NCI-H1930 (cell line): ENCODE measurements at places on chromosomes 6 and 20.

DNA sequence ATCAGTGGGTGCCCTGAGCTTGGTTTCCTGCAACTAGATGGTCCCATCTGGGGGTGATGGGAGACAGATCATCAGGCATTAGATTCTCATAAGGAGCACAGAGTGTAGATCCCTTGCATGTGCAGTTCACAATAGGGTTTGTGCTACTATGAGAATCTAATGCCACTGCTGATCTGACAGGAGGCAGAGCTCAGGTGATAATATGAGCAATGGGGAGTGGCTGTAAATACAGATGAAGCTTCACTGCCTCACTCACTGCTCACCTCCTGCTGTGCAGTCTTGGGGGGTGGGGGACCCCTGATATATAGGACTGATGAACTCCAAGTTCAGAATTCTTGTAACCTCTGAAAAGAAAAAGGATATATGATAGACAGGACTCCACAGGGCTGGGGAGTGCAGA is 108.0 kb downstream of the RIN2 start:
- DNase-seq, result no peak

DNA sequence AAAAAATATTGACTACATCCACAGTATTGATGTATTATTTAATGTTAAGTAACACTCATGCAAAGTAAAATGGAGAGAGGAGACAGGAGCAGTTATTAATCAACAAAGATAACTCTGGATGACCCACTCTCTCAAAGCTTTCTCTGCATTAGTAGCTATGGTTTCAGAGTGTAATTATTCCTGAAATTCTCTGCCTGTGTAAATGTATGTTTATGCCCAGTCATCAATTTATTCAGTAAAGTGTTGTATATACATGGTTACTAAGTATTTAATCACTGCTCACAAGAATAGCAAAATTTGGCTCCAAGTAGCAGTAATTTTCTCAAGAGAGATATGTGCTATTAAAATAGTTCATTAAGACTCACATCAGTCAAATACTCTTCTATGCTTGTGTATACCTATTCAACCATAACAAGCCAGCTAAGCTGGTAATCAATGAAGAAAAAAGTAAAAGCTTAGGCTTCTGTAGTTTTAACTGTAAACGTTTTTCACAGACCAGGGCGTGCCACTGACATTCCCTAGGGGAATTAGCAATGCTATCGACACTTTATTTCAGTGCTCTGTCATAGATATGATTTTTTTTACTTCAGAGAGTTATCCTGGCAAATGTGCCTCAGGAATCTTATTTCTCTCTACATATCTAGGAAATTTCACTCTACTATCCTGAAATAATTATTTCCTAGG is 54.0 kb upstream of the RAB32 start:
- DNase-seq, result no peak

GRCh38 chr6:12886961-12887775 is 170.6 kb downstream of the PHACTR1 start:
- DNase-seq, result no peak

GRCh38 chr20:3494218-3494617 is 23.4 kb downstream of the ATRN start:
- no peak for DNase-seq

DNA sequence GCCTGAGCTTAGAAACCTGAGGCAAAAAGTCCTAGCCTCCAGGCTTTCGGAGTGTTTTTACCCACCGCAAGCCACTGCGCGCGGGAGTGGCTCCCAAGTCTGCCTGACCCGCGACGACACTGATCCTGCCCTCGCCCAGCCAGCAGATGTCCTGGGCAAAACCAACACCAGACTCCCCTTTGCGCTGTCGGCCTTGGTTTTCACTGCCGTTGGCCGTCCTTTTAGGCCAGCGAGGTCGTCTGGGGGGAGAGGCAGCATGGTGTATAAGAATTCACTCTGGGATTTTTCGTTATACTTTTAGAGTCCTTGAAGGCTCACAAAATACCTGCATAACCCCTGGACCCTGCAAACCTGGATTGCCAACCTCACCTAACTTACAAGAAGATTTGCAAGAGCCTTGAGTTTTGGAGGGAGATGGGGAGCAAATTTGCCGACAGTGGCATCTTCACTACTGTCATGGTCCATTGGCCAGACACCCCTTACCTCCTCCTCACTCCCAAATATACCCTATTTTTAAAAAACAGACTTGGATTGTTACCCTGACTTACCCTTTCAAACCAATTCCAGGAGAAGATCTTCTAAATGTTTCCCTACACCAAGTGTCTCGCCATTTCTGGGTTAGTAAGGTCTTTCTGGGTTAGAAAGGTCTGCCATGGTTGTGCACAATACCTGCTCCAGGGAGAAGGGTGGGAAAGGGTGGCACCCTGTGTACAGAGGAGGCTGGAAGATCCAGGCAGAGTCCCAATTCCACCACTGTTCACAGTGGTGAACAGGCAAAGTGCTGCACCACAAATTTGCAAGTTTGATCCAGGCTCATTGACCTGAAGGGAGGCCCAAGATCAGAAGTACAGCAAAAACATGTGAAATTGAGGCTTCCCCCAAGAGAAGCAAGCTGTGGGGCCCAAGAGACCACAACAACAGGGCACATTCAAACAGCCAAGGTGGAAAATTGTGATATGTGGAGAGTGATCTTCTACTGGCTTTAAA is 4.4 kb downstream of the FOXA2 start:
- DNase-seq, result peak; percentile 85

DNA sequence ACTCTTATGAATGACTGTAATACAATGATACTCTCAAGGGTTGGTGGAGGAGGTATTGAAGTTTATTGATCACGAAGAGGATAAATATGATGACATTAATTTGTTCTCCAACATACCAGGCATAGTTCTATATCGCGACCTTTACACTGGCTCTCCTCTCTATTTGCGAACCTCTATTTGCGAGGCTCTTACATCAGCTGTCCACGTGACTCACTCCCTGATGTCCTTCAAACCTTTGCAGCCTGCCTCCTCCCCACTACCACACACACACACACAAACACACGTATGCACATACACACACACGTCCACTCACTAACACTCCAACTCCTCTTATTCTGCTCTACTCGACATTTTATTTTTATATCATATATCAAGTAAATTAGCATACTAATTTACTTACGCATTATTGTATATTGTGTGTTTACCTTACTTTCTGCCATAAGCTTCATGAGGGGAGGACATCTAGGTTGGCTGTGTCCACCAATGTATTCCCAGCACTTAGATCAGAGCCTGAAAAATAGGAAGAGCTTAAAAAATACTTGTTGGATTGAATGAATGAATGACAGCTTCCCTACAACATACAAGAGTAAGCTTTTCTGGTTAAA is 53.3 kb upstream of the TNFRSF21 start:
- no peak for DNase-seq

DNA sequence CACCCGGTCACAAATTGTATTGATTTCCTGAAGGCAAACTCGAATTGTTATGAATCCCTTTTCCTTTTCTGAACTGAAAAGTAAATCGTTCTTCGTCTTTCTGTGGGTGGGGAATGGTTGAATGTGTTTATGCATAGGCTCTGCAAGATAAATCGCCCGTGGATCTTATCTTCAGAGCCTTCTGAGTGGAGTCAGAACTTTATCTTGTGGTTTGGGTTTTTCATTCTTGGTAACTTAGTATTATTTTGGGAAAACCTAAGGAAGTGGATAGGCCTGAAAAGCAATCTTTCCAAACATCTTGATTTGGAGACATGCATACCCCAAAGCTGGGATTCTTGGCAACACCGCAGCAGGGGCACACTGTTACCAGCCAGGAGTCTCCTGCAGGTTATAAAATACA is 122.4 kb downstream of the MAP3K7 start:
- DNase-seq, result no peak

DNA sequence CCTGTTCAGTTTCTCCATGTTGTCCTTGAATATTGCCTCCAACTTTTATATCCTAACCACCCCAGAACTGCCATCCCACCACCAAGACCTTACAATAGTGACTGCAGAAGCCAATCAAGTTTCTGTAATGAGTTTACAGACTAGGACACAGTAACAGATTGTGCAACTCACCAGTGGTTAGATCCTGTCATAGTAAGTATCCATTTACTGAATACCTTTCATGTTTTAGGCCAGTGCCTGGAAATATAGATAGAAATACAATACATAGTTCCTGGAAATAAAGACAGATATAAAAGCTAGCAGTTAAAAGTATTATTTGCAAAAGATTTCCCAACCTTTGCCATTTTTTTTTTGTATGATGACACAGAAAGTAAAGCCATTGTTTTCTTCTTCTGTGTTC is 471.8 kb upstream of the BTBD3 start:
- no peak for DNase-seq

GRCh38 chr6:52361414-52361944 is 472 bp upstream of the PAQR8 start:
- DNase-seq, result no peak

GRCh38 chr6:56378966-56379585 is 131.7 kb upstream of the COL21A1 start:
- DNase-seq, result no peak

GRCh38 chr20:49247169-49247723 is 28.0 kb downstream of the DDX27 start:
- DNase-seq, result no peak

GRCh38 chr6:44430326-44430725 is 42.8 kb downstream of the CDC5L start:
- DNase-seq, result no peak

DNA sequence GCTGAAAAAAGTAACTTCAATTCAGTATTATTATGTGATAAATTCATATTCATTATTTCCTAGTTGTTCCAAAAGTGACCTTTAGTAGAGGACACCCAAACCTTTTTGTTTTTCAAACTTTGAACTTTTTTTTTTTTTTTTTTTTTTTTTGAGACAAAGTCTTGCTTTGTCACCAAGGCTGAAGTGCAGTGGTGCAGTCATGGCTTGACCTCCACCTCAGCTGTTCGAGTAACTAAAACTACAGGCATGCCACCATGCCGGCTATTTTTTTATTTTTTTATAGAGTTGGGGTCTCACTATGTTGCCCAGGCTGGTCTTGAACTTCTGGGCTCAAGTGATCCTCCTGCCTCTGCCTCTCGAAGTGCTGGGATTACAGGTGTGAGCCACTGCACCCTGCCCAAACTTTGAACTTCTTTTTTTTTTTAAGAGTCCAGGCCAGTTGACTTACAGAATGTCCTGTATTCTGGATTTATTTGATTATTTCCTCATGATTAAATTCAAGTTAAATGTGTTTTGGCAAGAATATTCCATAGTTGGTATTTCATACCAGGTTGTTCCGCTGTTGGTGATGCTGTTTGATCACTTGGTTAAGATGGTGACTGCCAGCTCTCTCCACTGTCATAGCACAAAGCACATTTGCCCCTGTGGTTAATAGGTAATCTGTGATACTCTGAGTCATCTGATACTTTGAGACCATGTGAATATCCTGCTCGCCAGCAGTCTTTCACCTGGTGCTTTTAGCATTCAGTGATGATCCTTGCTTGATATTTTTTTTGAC is 48.0 kb downstream of the VAPB start:
- no peak for DNase-seq

GRCh38 chr6:43944908-43945767 is 175.1 kb downstream of the VEGFA start:
- DNase-seq, result no peak

- DNase-seq, result no peak
Observed at GRCh38 chr20:45183084-45183483, 8.4 kb downstream of the PI3 start.

DNA sequence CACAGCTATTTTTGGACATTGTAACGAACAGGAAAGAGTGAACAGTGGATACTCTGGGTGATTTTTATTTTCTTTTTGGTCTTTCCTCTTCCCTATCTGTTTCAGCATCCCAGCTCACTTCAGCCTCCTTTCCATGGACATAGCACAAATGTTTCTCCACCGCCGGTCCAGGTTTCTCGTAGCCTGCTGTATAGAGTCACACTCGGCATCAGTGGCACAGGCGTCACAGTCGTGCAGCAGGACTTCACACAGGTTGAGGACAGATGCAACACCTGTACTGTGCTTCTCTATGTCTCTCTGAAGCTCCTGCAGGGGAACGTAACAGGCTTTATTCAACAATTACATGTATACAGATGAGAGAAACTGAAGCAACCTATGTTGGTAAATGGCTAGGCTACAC is 348.3 kb downstream of the ESR1 start:
- no peak for DNase-seq

DNA sequence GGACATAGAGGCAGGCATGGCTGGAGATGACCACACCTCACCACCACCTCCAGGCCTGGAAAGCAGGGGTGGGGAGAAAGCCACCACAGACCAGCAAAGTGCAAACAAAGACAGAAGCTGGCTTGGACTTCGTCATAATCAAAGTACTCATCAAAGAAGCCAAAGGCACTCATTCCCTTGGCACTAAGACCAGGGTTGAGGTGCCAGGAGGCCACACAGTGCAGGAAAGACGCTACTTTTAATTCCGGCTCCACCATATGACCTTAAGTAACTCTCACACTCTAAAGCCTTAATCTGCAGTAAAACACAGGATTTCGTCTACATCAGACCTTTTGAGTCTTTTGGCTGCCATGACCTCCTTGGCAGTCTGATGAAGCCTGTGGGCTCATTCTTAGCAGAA is 123.1 kb downstream of the HIVEP2 start:
- DNase-seq, result no peak

DNA sequence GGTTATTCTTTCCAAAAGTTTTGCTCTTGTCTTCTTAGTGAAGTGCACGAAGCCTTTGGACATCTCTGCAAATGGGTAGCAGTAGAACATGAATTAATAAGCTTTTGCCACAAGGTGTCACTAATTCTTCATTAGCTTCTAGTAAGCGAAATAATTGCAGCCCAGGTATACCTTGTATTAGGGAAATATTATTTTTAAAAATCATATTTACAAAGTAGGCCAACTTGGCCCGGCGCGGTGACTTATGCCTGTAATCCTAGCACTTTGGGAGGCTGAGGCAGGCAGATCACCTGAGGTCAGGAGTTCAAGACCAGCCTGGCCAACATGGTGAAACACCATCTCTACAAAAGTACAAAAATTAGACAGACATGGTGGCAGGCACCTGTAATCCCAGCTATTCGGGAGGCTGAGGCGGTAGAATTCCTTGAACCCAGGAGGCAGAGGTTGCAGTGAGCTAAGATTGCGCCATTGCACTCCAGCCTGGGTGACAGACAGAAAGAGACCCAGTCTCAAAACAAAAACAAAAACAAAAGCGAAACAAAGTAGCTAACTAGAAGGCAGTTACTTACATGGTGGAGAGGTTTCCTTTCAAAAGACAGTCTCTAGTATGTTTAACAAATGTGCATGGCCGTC is 8.8 kb upstream of the RSPH3 start:
- no peak for DNase-seq

DNA sequence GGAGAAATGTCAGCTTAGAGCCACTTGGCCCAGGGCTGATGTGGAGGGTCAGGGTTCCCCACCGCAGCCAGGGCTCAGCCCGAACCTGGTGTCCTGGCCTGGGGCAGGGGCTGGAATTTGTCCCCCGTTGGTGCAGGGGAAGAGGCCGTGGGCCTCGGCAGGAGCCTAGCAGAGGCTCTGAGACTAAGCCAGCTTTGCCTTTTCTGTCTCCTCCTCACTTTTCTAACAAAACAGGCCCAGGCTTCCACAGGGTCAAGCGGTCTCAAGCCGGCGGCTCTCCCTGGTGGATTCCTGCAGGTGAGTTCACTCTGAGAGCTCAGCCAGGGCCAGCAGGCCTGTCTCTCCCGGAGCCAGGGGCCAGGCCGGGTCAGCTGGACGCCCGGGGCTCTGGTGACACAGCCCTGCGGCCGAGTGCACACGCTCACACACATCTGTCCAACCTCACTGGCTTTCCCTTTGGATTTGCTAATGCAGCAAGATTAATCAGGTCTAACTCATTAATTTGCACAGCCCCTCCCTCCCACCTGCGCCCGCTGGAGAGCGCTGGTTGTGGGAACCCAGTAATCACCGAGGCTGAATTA is 2.9 kb upstream of the CHRNA4 start:
- DNase-seq, result no peak
